GM23338 (cell line): ENCODE measurements at places on chromosomes 13 and 19. TPM values are rescaled to one million over a fixed set of nuclear protein-coding genes. Genes with fewer than 3 reads are reported as not detected.

ZNF85 gene
- total RNA-seq = 28.8 and 42.6 TPM in 2 replicates

SLC25A41 gene
- total RNA-seq = 0.35 TPM in 1 of 2 replicates, not detected in the other

TMC4 gene
- total RNA-seq = 0.58 and 2.3 TPM in 2 replicates

ZNF613 gene
- total RNA-seq = 11.6 and 18.1 TPM in 2 replicates

EEF1AKMT1 gene
- 2.5 and 3.2 TPM in 2 replicates for total RNA-seq

GRCh38 chr19:54432144-54432738 is 16.8 kb upstream of the LENG8 start:
- DNase-seq = no peak

DNA sequence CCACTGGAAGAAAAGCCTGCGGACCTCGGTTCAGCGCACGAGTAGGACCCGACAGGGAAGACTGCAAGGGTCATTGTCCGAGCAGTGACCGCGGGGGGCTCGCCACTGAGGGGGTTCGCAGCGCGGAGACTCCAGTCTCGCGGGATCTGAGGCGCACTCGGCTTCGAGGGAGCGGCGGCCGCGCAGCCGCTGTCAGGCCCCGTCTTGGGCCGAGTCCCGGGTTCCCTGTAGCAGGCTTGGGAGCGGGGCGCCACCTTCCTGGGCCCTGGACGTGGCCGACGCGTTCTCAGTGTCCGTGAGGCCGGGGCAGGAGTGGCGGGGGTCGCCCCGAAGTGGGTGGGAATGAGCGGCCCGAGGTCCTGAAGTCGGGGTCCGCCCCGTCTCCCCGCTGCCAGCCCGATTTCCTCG is 474 bp upstream of the FAM174C start:
- peak; percentile 65 for DNase-seq

GRCh38 chr19:6737873-6738786 is 750 bp upstream of the GPR108 start:
- DNase-seq = peak; percentile 83

DNA sequence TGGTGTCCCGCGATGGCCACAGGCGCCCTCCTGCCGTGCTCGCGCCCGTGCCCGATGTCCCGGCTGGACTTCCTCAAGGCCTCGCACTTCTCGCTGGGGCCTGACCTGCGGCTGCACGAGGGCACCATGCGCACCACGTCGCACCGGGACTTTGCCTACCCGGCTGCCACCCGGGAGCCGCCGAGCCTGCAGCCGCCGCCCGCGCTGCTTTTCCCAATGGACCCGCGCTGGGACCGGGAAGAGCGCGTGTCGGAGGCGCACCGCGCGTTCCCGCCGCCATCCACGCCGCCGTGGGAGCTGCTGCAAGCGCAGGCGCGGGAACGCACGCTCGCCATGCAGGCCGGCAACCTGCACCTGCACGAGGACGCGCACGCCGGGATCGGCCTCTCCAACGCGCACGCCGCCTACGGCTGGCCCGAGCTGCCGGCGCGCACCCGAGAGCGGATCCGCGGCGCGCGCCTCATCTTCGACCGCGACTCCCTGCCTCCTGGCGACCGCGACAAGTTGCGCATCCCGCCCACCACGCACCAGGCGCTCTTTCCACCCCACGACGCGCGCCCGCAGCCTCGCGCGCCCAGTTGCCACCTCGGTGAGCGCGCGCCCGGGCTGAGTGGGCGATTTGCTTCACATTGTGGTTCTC is 12.1 kb upstream of the PEX11G start:
- peak; percentile 96 for DNase-seq

DNA sequence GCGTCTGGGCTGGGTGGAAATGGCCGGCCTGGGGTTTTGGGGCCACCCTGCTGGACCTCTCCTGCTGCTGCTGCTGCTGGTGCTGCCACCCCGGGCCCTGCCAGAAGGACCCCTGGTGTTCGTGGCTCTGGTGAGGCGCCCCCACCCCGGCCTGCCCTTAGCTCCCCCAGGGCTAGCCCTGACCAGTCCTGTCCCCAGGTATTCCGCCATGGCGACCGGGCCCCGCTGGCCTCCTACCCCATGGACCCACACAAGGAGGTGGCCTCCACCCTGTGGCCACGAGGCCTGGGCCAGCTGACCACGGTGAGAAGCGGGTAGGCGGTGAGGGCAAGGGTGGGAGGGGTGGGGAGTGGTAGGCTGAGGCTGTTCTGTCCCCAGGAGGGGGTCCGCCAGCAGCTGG is at the start of gene ACP4:
ACP4 (plus strand) TSS at position 20 of the 400 bp plus-strand sequence; CDS start at position 20, 0 bp downstream.
- no peak for DNase-seq
